Activated naive CD4-positive, alpha-beta T cell treated with Interleukin-2 at 50 U/mL for 16 hours (primary cell): ENCODE measurements at places on chromosomes 6 and 20.
A peak's percentile ranks its signal among the peaks of the same experiment; 100 is the strongest.

DNA sequence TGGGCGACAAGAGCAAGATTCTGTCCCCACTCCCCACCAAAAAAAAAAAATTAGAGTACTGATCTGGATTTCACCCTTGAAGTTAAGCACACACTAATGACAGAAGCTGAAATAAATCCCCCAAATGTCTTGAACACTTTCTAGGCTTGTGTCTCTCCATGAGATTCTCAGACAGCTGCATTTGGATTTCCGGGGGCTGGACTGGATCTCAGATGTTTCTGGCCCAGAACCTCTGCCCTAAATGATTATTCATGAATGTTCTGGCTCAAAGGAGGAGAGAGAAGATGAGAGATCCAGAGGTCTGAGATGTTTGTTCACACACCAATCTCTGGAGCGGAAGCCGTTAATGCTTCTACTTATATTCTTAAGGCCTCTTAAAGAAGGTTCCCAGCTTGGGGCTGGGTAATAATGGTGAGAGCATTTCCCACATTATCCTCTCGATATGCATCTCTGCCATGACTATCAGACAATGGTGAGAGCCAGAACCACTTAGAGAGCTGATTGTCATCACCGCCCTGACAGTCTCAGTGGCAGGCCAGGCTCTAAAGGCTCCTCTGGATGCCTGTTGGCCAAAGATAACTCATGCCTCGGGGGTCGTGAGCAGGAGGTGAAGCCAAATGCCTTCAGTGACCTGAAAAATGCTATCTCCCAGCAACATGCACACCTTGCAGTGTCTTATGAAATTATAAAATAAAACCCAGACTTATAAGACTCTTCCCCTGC lies 127.9 kb upstream of the AGPAT4 start:
- no peak for DNase-seq

GRCh38 chr20:17887331-17888030 lies 81.1 kb downstream of the SNX5 start:
- DNase-seq, result no peak

- no peak for DNase-seq
Measured at GRCh38 chr20:49290608-49291191, 12.8 kb upstream of the ZNFX1 start.

DNA sequence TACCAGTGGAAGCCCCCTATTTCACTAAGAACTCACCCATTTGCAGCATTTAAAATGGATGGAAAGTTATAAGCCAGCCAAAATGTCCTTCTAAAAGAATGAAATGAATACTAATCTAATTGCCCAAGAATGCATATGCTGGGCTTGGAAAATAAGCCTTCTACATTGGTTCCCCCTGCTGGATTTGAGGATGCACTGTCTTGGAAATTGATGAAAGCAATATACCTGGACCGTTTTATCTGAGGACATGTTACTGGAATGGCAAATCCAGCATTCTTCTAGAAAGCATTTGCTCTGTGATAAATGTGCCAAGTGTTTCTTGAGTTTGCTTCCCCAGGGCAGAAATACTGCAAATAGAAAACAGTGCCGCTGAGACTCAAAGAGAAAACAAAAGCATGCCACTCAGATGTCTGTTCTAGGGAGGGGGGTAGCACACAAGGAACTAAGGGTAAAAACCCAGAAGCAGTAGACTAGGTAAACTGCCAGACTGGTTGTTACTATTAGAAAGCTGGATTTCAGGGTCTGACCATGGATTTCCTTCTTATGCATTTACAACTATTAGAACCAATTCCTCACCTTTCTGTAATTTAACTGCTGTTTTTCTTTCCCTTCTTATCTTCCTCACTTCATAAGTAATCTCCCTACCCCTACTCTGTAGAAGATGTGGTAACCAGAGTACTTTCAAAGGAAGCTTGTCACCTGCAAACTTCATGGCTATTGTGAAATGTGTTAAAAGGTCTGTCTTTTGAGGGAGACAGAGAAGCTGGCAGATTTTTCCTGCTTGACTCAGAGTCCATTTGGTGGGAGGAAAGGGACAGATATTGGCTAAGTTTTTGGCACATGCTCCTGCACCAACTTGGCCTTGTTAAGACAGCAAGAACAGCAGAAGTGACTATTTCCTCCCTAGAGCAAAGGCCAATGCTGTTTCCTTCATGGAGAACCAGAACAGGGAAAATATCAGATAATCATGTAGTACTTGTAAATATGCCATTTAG lies 642.6 kb downstream of the KIF16B start:
- DNase-seq, result no peak

DNA sequence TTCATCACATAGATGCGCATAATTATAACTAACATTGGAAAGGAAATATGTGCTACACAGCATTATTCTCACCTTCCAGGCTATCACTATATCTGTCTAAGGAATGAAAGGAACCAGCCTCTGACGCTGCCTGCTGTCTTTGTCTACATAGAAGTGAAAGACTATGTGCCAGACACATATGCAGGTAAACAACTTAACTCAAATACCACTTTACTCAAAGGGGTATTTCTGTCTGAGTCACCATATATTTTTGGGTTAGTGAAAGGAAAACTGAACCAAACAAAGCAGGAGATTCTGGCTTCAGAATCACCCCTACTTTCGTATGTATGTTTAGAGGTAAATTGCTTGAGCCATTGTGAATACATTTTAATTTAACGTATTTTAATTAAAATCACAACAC lies 328.6 kb upstream of the PLCB4 start:
- DNase-seq, result no peak

DNA sequence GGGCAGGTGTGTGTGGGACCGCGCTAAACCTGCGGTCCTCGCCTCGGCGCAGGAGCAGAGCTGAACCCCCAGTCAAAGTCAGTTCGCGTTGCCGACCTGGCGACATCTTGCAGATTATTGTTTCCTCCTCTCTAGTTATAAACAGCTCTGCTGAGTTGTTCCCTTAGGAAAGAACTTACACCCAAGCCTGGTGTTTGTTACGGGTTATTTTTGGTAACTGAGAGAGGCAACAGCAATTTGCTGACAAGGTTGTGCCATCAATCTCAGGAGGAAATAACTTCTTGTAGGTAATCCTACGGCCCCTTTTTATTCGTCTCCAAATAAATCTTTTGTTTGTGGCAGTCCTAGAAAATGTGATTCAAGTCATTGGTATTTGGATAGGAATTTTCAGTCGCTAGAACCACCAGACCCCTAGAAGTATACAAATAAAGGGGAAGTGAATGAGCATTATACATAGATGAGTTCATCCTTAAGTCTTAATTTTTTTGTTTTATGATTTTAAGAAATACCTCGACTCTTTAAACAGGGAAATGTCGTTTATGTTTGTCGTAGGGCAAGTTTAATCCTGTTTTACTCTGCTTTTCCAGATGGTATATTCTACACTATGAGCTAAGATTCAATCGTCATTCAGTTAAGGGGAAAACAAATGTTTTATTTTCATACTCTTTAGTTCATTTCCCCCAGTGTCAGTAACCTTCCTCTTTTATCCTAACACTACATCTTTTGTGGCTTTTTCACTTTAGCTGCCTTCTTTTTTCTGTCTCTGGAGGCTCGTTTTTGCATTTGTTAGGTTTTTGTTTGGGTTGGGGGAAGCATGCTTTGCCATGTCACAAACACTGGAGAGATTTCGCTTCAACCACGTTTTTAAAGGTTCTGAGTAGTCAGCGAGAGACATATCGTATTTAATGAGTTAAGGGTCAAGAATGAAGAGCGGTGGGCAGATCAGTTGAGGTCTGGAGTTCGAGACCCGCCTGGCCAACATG lies 1.2 kb downstream of the PM20D2 start:
- DNase-seq, result peak; percentile 35
